CD4-positive, CD25-positive, alpha-beta regulatory T cell (primary cell): ENCODE measurements at places on chromosomes 16 and 17. TPM values are rescaled to one million over a fixed set of nuclear protein-coding genes. Genes with fewer than 3 reads are reported as not detected.

DNA sequence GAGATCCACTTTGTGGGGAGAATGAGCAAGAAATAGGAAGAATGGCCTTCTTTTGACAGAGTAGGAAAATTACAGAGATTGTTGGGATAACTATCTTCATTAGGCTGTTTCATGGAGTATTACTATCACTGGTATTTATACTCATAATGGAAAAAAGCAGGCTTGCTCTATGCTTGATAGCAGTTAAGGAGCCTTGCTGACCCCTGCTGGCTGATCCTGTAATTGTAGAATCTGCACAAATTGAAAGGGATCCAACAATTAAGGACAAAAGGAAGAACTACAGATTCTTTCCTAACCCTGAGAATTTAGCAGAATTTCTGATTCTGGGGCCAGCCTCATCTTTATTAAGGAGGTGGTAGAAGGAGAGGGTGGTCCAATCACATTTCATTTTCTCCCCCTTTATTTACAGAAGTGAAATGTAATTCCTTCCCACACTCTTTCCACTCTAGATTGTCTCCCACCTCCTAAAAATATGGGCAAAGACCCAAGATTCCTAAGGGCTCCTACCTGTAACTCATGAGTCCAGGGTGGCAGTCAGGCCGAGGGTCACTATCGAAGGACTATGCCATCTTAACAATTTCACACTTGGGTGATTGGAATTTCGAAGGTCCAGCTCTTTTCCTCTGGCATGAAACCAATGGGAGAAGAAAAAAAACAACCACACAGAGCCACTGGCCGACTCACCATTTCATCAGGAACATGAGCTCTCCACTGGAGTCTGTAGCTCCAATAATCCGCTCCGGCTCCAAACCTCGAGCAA, 26.3 kb downstream of the NFE2L1 start:
- peak; percentile 68 for DNase-seq
- no peaks in the 10 kb centered on the region for H3K27me3 ChIP-seq

DNA sequence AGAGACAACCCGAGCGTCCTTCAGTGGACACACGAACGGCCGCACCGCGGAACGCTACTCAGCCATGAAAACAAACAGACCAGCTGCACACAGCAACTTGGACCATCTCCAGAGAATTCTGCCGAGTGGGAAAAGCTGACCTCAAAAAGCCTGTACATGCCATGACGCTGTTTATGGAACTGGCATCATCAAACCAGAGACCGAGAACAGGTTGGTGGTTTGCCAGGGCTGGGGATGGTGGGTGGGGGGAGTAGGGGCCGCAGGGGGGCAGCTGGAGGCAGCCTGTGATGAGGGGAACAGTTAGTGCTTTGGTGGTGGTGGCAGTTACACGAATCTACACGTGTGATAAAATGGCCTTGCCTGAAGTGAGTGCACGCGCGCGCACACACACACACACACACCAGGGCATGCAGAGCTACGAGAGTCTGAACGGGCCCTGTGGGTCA, 169.8 kb downstream of the LAT start:
- H3K27me3 ChIP-seq = no peaks in the 10 kb centered on the region
- H3K4me1 ChIP-seq = peaks cover 41% of the 10 kb centered on the region
- H3K4me3 ChIP-seq = no peak overlapping the region
- no peaks in the 10 kb centered on the region for H3K36me3 ChIP-seq
- no peak for DNase-seq

- H3K27me3 ChIP-seq = no peaks in the 10 kb centered on the region
- DNase-seq = no peak
- H3K27ac ChIP-seq = no peak overlapping the region
- no peaks in the 10 kb centered on the region for H3K4me1 ChIP-seq
- H3K4me3 ChIP-seq = no peak overlapping the region
Observed at GRCh38 chr16:22217890-22218730, 12.0 kb downstream of the EEF2K start.

DNA sequence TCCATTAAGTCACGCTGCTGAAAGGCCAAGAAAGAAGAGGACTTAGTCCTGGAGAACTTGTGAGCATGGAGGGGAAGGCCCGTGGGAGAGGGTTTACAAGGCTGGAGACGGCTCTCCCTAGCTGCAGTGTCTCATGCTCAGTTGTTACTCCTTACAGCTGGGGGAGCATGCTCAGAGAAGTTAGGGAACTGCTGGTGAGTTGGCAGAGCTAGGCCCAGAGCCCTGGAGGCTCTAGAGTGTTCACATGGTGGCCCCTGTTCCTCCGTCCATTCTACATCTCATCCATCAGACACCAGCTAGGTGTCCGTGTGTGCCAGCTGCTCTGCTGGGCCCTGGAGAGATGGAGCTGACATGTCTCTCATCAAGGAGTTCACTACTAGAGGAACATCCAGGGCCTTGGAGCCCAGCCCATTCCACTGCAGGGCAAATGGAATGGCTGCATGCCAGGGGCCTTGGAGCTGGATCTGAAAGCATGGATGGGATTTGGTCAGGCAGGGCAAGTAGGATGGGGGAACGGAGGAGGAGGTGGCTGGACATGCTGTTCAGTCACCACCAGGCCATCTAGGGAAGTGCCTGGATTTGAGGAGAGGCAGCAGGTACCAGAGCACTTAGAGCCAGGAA, 6.3 kb downstream of the XYLT2 start:
- peaks cover 6% of the 10 kb centered on the region for H3K4me1 ChIP-seq
- no peaks in the 10 kb centered on the region for H3K27me3 ChIP-seq
- DNase-seq = no peak

- H3K4me1 ChIP-seq = no peaks in the 10 kb centered on the region
- H3K27ac ChIP-seq = no peak overlapping the region
- H3K27me3 ChIP-seq = no peaks in the 10 kb centered on the region
- no peak overlapping the region for H3K4me3 ChIP-seq
- H3K36me3 ChIP-seq = peaks cover 31% of the 10 kb centered on the region
- DNase-seq = no peak
Observed at GRCh38 chr16:71648921-71649320, 22.9 kb downstream of the MARVELD3 start.

GRCh38 chr17:18115517-18115916, 7.0 kb downstream of the MYO15A start:
- H3K27me3 ChIP-seq = no peaks in the 10 kb centered on the region
- no peaks in the 10 kb centered on the region for H3K36me3 ChIP-seq
- no peak overlapping the region for H3K4me3 ChIP-seq
- no peak overlapping the region for H3K27ac ChIP-seq
- no peak for DNase-seq

- H3K4me3 ChIP-seq = no peak overlapping the region
- peaks cover 18% of the 10 kb centered on the region for H3K4me1 ChIP-seq
- no peaks in the 10 kb centered on the region for H3K27me3 ChIP-seq
- H3K27ac ChIP-seq = peak overlapping the region; percentile 2
- DNase-seq = no peak
- H3K36me3 ChIP-seq = no peaks in the 10 kb centered on the region
Observed at GRCh38 chr16:88524973-88525662, 45.1 kb upstream of the ZC3H18 start.

GRCh38 chr16:73018821-73019456, 29.0 kb downstream of the ZFHX3 start:
- no peak for DNase-seq
- no peak overlapping the region for H3K4me3 ChIP-seq
- no peaks in the 10 kb centered on the region for H3K27me3 ChIP-seq
- no peak overlapping the region for H3K27ac ChIP-seq
- H3K36me3 ChIP-seq = no peaks in the 10 kb centered on the region
- no peaks in the 10 kb centered on the region for H3K4me1 ChIP-seq

DNA sequence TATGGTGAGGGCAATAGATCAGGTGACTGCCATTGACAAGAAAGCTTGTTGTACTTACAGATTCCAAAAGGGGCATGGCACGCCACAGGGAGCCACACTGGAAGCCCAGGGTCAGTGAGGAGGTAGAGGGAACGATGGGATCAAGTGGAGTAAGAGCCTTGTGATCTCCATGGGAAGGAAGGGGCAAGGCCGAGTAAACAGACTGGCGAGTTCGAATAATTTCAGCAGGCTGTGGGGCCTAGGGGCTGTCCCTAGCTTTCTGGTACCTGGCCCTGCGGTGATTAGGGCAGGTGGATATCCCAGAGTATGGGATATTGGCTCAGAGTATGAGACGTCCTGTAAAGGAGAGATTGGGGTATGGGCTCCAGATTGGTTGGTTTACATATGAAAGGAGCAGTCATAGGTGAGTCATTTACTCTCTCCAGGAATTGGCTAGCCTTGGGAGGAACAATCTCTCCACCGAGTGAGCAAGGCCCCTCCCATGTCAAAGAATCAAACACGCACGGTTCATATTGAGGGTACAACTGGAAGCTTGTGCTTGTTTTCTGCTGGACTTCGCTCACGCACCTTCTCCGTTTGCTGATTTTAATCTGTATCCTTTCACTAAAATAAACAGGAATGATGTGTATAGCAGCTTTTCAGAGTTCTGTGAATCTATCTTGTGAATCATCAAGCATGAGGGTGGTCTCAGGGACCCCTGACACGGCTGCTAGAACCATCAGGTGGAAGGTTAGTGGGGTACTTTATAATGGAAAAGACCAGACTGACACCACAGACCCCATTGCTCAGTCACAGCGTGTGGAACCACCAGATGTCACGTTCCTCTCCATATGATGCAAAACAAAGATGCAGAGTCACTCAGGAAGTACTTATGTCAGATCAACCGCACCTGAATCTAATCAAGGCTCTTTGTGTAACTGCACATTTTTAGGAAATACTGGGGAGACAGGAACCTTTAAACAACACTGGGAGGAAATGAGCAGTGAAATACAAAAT, 27.9 kb downstream of the GABARAPL2 start:
- peaks cover 30% of the 10 kb centered on the region for H3K36me3 ChIP-seq
- no peak overlapping the region for H3K27ac ChIP-seq
- no peaks in the 10 kb centered on the region for H3K4me1 ChIP-seq
- H3K27me3 ChIP-seq = no peaks in the 10 kb centered on the region

GLG1 gene
- 202 TPM for total RNA-seq

TEKT1 gene
- total RNA-seq = not detected

ITGA2B gene
- 19.5 TPM for total RNA-seq
